ENCODE measurements at places on chromosomes 3 and 15.

DNA sequence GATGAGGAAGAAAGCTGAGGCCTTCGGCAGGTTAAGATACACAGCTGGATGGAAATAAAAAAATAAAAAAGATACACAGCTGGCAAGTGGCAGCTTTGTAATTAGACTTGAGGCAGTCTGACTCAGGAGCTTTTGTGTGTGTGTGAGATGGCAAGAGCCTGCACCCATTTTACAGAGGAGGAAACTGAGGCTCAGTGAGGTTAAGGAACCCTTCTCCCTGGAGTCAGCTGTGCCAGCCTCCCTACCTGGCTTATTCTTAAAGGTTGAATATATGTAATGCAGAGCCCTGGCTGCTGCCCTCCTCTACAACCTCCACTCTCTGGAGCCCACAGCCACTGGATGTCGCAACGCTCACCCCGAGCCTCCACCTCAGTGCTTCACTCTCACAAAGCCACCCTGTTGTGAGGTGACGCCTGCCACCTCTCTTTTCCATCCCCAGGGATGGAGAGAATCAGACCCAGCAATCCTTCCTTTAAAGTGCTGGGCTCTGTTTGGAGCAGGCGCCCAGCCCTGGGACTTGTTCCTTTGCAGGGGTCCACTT is 20.6 kb upstream of the FAM107A start:
- DNase-seq, result no peak

GRCh38 chr3:13323822-13324221 is 96.3 kb downstream of the NUP210 start:
- no peak for DNase-seq

GRCh38 chr15:94924971-94925598 is 693.7 kb downstream of the MCTP2 start:
- no peak for DNase-seq

GRCh38 chr3:16092923-16093322 is 81.6 kb upstream of the GALNT15 start:
- DNase-seq, result no peak

DNA sequence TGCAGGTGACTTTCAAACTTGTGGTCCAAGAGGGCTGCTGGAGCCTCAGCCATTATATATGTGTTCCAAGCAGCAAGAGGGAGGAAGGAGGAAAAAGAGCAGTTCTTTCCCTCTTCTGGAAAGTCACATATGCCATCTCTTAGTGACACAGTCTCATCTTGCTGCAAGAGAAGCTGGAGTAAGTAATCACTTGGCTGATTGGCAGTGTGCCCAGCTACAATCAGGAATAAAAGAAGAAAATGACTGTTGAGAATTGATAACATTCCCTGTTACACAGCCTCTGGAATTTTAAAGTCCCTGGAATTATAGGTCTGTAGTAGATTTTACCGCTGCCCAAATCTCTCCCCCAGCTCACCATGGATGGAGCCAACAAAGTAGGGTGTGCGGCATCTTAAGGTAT is 31.4 kb upstream of the LYZL4 start:
- DNase-seq, result no peak

DNA sequence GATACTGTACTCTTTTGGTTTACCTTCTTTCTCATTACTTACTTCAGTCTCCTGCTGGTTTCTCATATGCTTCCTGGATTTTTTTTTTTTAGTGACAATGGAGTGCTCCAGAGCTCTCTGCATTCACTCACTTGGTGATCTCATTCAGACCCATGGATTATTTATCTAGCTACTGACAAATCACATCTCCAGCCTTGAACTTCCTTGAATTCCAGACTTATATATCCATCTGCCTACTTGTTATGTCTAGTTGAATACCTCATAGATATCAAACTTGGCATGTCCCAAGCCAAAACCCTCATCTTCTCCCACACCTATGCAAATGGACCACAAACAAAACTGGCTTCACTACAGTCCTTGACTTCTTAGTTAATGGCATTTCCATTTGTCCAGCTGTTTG is 234.7 kb upstream of the ZPLD1 start:
- DNase-seq, result no peak

DNA sequence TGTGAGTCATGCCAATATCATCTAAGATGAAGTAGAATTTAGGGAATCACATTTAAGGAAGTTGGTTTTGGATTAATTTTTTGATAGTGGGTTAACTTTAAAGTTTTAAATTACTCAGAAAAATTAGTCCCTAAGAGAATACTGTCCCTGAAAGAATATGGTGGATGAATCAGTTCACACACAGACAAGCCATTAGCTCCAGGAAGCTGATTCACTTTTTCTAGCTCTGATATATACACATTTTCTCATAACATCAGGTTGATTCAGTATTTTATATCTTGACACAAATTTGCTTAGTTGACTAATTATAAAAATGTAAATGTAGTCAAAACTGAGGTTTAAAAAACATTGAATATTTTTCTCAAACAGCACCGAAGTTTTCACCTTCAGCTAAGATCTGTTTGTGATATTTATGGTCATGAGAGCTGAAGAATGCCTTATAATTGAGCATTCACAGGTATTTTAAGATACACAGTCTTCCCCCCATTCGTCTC is 55.1 kb downstream of the MYH15 start:
- DNase-seq, result no peak

GRCh38 chr3:50459785-50460184 is 43.6 kb downstream of the CACNA2D2 start:
- DNase-seq, result no peak

- no peak for DNase-seq
Observed at GRCh38 chr3:133863911-133864310, 31.8 kb downstream of the RAB6B start.

GRCh38 chr15:71396536-71397125 is 281.4 kb downstream of the THSD4 start:
- DNase-seq, result no peak

- DNase-seq, result no peak
Observed at GRCh38 chr15:96047255-96047931, 283.1 kb upstream of the NR2F2 start.

- no peak for DNase-seq
Observed at GRCh38 chr15:45529613-45530012, 7.1 kb upstream of the SLC30A4 start.

DNA sequence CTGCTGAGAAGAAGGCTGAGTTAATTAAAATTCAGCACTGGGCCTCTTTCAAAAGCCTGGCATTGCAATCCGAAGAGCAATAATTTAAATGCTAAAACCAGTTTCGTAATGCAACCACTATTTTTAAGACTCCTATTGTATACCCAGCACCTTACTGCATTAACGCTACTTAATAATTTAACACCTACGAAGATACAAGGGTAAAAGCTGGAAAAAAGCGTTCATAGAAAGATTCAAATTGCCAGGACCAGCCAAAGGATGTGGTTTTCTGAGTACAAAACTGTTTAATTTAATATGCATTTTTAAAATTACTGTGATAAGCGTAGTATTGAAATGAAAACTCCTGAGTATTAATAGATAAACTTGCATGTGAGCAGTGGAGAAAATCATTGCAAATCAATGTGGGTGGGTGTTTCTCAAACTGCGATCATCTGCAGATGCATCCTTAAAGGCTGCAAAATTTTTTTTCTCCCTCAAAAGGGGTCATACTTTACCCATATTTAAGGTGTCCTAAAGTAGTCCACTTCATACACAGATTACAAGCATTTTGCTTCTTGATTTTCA is 12.9 kb upstream of the RASGRP1 start:
- no peak for DNase-seq

DNA sequence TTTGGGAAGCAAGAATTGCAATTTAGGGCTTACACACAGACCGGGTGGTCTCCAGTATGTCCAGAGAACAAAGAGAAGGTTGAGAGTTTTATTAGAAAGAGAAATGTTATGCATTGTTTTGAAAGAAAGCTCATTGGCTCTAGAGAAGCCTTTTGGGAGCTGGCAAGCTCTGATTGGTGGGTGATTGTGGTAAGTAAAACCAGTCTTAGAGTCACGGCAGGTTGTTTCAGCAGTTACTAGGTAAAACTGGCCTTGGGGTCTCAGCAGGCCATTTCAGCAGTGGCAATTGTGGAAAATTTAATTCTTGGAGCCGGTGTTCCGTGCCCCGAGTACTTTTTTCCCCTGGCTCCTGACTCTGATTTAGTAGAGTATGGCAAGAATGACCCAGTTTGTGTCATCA is 78.1 kb downstream of the MRPL46 start:
- DNase-seq, result no peak

GRCh38 chr3:157058392-157059071 is 101.4 kb downstream of the CCNL1 start:
- DNase-seq, result no peak

GRCh38 chr3:45311327-45311726 is 77.0 kb upstream of the LARS2 start:
- DNase-seq, result no peak

All from stimulated activated CD4-positive, alpha-beta T cell treated with anti-CD3 and anti-CD28 coated beads, Interleukin-1b, Interleukin-23, amount 100 ng/mL, for 1 hour (primary cell).